ENCODE measurements at places on chromosomes 12 and 14. TPM values are rescaled to one million over a fixed set of nuclear protein-coding genes. Genes with fewer than 3 reads are reported as not detected.

GRCh38 chr12:31507966-31508365 lies 83.0 kb downstream of the DENND5B start:
- H3K4me3 ChIP-seq: no peak overlapping the region
- no peak overlapping the region for H3K27ac ChIP-seq
- H3K36me3 ChIP-seq: no peaks in the 10 kb centered on the region
- no peaks in the 10 kb centered on the region for H3K27me3 ChIP-seq

GRCh38 chr12:118986050-118986449 lies 4.7 kb downstream of the SRRM4 start:
- no peaks in the 10 kb centered on the region for H3K36me3 ChIP-seq
- no peak overlapping the region for H3K4me3 ChIP-seq
- no peak overlapping the region for H3K27ac ChIP-seq
- H3K27me3 ChIP-seq: peaks cover 94% of the 10 kb centered on the region
- H3K4me1 ChIP-seq: no peaks in the 10 kb centered on the region
- no peak for DNase-seq

- no peak overlapping the region for H3K4me3 ChIP-seq
- no peaks in the 10 kb centered on the region for H3K27me3 ChIP-seq
- DNase-seq: no peak
- H3K4me1 ChIP-seq: no peaks in the 10 kb centered on the region
These were observed 12.7 kb downstream of the ASB2 start for GRCh38 chr14:93963692-93964091.

- no peak overlapping the region for H3K4me3 ChIP-seq
- H3K36me3 ChIP-seq: no peaks in the 10 kb centered on the region
- no peaks in the 10 kb centered on the region for H3K27me3 ChIP-seq
- DNase-seq: no peak
These were observed 18.9 kb upstream of the CMKLR1 start for GRCh38 chr12:108357834-108358579.

GRCh38 chr12:53972152-53972702 lies 699 bp upstream of the HOXC11 start:
- H3K4me1 ChIP-seq: peaks cover 37% of the 10 kb centered on the region
- H3K27me3 ChIP-seq: no peaks in the 10 kb centered on the region
- H3K36me3 ChIP-seq: no peaks in the 10 kb centered on the region
- no peak overlapping the region for H3K27ac ChIP-seq
- no peak overlapping the region for H3K4me3 ChIP-seq

- H3K4me3 ChIP-seq: no peak overlapping the region
- H3K27ac ChIP-seq: no peak overlapping the region
- no peaks in the 10 kb centered on the region for H3K36me3 ChIP-seq
- DNase-seq: no peak
These were observed 67.6 kb downstream of the FOXN3 start for GRCh38 chr14:89349171-89350008.

- H3K27ac ChIP-seq: peak overlapping the region; percentile 93
- peak overlapping the region; percentile 68 for H3K4me3 ChIP-seq
- DNase-seq: no peak
- no peaks in the 10 kb centered on the region for H3K27me3 ChIP-seq
- H3K4me1 ChIP-seq: peaks cover 35% of the 10 kb centered on the region
- peaks cover 30% of the 10 kb centered on the region for H3K36me3 ChIP-seq
These were observed 769 bp upstream of the ZNF740 start for GRCh38 chr12:53179687-53180219.

- no peaks in the 10 kb centered on the region for H3K36me3 ChIP-seq
- DNase-seq: no peak
- H3K4me1 ChIP-seq: no peaks in the 10 kb centered on the region
- H3K27me3 ChIP-seq: peaks cover 9% of the 10 kb centered on the region
- H3K27ac ChIP-seq: no peak overlapping the region
These were observed 6.9 kb upstream of the PDE3A start for GRCh38 chr12:20361416-20361815.

DNA sequence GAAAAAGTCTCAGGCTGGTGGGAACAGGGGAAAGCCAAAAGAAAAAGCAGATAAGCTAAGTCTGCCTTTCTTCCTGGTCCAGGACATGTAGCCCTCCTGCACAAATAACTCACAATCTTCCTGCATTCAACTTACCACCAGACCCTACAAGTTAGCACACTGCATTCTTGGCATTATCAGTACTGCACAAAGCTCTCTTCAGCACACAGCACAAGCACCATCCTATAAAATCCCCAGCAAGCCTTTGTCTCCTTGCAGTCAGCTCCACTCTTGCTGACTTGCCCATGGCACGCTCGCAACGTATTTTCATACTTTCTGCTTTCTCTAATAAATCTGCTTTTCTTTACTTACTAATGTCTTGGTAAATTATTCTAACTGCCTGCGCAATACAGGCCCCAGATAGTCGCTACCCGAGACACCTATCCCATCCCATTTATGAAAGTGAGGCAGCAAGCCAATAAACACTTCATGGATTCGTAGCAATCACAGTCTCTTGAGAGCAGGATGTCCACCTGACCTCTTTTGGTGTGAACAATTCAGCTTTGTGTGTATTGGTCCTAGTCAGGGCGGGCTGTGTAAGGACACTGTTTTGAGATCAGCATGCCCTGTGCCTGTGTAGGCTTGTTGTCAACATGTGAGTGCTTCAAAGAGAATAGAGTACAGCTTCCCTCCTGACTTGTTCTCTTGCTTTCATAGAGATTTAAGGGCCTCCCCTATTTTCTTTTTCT lies 49.0 kb downstream of the TMEM117 start:
- H3K27me3 ChIP-seq: no peaks in the 10 kb centered on the region
- no peaks in the 10 kb centered on the region for H3K4me1 ChIP-seq
- no peak overlapping the region for H3K27ac ChIP-seq
- no peak for DNase-seq

- H3K36me3 ChIP-seq: no peaks in the 10 kb centered on the region
- H3K27me3 ChIP-seq: no peaks in the 10 kb centered on the region
- H3K4me1 ChIP-seq: no peaks in the 10 kb centered on the region
- no peak overlapping the region for H3K4me3 ChIP-seq
- no peak for DNase-seq
- no peak overlapping the region for H3K27ac ChIP-seq
These were observed 70.9 kb downstream of the TRIM9 start for GRCh38 chr14:51023964-51024363.

Gene IL26
- total RNA-seq: not detected

Gene ANKLE2
- total RNA-seq: 103 TPM
